ENCODE measurements at places on chromosomes 6 and 20.

DNA sequence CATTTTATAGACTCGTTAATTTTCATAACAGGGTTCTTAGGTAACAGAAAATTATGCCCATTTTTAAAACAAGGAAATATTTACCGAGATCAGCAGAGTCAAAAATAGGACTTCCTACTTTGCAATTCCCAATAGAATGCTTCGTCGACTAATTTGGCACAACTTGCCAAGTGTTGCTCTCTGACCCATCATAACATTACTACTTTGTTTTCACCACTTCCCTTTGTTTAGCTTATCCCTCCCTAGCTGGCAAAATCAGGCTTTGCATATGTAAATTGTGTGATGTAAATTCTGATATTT, 914 bp upstream of the RANBP9 start:
- no peak for DNase-seq

GRCh38 chr6:29483186-29483585, 4.6 kb downstream of the MAS1L start:
- no peak for DNase-seq

GRCh38 chr6:148351309-148351708, 8.7 kb downstream of the SASH1 start:
- no peak for DNase-seq

DNA sequence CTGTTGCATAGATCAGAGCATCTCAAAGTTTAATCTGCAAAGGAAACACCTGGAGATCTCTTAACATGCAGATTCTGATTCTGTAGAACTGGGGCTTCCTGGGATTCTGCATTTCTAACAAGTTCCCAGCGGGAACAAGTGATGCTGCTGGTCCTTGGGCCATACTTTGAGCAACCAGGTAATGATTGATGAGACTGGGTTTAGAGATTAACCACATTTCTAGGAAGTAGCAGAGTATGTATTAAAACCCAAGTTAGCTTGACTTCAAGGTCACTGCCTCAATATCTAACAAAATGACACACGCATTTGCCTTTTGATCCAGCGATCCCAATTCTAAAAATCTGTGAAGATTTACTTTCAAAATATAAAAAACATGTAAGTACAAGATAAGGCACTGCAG, 83.0 kb upstream of the DTNBP1 start:
- DNase-seq, result no peak

- DNase-seq, result no peak
Observed at GRCh38 chr6:127519469-127519785, 292 bp upstream of the MTCL3 start.

GRCh38 chr6:25469797-25470388, 182.1 kb upstream of the SCGN start:
- no peak for DNase-seq

DNA sequence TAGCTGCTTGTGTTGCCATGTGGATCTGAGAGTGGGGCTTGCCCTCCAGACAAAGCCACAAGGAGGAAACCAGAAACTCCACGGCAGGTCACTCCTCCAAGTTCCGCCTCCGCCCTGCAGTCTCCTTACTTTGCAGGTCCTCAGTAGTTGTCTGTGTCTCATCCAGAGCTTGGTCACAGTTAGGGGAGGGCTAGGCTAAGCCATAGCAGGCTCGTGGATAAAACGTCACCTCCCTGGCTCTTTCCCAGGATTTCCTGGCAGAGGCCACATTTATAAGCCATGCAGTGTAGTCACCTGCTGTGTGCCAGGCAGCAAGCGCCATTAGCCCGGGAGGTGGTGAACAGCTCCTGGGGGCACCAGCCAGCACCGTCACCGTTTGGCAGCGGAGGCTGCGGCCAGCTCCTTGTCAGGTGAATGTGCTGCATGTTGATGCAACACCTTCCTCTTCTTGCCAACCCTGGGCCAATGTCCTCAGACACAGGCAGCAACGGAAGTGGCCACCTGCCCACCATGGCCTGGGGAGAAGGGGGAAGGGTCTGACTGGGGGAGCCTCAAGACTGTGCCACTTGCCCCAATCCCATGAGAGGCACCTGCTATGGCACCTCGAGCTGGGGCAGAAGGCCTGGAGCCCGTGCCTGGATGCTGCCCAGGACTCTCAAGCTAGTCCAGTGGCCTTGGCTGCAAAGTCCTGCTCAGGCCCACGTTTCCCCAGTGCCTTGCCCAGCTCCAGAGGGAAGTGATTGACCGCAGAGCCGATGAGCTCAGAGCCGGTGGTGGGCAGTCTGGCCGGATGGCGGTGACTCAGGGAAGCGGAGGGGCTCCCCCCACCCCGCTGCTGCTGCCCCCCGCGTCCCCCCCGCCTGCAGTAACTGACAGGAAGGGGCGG, 39.0 kb upstream of the SLCO4A1 start:
- peak; percentile 30 for DNase-seq

DNA sequence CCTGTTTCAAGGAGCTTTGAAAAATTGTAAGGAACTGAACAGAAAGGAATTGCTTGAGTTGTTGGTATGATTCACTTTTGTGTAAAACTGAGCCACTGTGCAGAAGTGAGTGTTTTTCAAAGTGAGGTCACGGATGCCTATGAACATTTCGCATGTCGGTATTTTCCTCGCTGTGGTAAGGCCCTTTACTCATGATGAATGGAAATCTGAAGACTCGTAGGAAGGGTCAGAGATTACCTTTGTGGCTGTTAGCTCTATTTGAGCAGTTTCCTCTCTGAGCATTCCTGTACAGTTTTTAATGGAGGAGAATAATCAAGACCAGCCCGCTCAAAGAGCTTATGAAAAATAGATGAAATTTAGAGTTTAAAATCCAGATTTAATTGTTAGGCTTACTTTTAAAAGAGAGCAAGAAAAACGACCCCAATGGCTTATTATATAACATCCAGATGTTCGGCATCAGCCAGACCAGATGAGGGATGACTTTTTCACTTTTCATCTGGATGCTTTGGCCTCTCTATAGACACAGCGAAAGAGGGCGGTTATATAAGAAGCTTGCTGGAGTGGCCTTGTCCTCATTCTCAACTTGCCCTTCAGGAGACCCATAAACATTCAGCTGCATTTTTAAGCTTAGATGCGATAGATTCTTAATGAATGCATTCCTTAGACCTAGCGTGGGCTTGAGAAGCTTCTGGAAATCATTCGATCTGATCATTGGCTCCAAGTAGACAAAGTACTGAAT, 99.5 kb downstream of the CD83 start:
- no peak for DNase-seq

GRCh38 chr6:31742894-31743293, 3.1 kb downstream of the MSH5 start:
- DNase-seq, result no peak

DNA sequence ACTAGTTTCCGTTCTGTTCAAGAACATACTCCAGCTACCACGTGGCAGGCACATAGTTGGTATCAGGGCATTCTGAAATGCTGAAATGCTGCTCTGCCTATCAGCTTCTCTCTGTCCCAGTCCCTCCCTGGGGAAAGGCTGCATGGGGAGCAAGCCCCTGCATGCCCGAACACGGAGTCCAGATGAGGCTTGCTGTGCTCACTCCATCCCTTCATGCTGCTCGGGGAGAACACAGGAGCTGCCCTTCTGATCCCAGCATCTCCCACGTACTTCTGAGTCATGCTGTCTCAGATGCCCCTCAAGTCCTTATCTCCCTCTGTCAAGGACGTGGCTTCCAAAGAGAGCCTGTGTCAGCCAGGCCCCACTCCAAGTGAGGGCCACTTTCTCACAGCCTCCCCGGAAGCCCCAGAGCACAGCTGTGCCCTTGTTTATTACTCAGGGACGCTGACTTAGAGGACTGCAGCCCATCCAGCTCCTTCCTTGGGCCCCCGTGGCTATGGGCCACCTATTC, 29.4 kb downstream of the THBS2 start:
- DNase-seq, result no peak

- DNase-seq, result no peak
Observed at GRCh38 chr6:5930143-5930770, 76.5 kb downstream of the NRN1 start.

DNA sequence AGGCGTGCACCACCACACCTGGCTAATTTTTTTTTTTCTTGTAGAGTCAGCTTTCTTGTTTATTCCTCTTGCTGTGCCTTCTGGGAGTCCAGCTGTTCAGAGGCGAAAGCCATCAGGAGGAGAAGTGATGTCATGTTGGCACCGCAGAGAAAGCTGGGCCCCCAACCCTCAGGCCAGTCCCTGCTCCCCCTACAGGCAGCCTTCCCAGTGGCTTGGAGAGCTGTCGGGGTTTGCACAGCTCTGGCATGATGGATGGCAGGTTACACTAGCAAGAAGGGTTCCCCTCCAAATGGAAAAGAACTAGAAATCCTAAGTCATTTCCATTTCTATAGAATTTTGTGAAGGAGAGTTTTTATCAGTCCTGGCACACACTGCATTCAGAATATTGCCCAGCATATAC, 72.6 kb downstream of the C6orf52 start:
- no peak for DNase-seq

- DNase-seq, result no peak
Observed at GRCh38 chr6:119483908-119484307, 134.3 kb upstream of the MAN1A1 start.

DNA sequence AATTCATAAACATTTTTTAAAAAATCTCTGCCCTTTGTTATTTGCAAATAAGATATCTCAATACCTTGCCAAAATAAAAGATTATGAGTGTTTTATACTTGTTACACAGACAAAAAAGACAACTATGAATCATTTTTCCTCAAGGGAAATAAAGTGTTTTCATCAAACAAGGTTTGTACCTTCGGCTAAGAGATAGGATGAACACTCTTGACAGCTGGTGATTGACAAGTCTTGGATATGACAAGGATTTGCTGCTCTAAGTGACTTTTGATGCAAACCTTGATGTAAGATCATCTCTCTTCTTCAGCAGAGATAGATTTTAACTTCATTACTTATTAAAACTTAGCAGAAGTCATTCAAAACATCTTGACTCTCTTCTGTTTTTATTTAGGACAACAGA, 514.3 kb upstream of the IRAK1BP1 start:
- DNase-seq, result no peak

- no peak for DNase-seq
Observed at GRCh38 chr20:58497724-58498469, 17.3 kb downstream of the APCDD1L start.

- DNase-seq, result no peak
Observed at GRCh38 chr20:50819349-50819748, 24.5 kb downstream of the BCAS4 start.

DNA sequence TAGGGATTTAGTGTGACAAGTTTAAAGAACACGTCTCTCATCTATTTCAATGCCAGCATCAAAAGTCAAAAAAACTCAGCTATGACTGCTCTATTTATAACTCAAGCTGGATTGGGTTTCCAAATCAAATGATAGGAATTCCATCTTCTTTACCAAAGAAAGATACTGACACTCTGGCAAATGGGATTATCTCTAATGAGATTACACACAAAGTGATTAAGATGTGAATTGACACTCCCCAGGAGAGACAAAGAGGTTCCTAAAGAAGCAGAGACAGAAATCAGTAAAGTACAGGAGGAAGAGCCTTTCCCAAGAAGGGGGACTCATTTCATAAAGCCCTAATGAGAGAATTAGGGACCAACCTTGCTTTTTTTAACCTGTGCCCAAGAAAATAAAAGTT, 92.1 kb downstream of the ID4 start:
- DNase-seq, result no peak

DNA sequence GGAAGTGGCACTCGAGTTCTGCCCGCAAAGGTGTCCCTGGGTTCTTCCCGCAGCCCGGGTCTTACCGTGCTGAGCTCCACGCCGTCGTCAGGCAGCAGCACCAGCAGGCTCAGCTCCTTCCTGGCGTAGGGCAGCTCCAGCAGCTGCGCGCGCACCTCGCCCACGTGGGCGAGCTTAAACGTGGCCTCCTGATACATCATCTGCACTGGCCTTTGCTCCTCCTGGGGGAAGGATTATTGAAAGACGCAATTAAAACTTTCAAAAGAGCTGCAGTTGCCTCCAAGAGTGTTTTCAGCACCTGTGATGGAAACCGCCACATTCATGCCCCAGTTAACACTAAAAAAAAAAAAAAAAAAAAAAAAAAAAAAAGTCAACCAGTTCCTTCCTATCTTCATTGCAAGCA, 11.3 kb downstream of the SERPINB9 start:
- DNase-seq, result no peak

DNA sequence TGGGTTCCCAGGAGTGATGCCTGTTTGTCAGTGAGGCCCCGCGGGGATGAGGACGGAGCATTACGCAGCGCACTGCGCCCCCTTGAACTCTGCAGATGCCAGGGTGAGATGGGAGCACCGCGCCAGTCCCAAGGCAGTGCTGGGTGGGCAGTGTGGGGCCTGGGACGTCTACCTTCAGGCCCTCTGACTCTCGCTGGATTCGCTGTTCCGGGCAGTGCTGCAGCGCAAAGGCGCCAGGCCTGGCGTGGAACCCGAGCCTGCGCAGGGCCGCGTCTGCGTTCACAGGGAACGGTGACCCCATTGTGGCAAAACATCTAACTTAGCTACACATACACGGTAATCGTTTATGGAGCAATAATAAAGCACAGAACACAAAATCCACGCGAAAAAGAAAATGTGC, 257.3 kb downstream of the QKI start:
- DNase-seq, result no peak

GRCh38 chr6:154460306-154461071, 50.0 kb downstream of the CNKSR3 start:
- no peak for DNase-seq

DNA sequence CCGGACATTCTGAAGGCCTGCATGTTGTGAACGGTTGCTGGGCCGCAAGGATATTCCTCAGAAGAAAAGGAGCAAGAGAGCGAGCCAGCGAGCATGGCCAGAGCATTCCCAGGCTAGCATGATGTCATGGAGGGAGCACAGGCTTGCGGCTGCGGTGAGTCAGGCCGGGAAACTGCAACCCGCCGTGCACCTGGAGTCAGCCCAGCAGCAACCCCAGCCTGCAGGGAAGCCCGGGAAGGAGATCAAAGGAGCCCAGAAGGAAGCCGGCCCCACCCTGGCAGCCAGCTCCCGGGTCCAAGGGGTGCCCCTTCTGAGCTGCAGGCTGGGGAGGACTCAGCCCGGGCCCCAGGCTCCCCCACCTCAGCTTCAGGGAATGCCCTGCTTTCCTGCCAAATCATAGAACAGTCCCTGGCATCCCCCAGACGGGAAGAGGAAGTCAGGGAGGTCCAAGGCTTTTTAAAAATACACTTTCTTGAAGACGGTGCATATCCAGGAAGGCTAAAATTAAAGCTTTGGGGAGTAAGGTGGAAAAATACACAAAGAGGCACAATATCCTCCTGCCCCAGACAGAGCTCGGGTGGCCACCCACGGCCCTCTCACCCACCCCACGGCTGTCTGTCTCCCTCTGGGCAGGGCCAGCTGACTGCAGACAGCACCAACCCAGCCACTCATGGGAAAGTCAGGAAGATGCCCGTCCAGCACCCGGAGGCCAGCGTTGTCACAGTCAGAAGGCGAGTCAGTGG, 53.7 kb downstream of the BMP7 start:
- no peak for DNase-seq

Measured in SHP77 (cell line).